Anterior cingulate cortex (tissue), 58 donors: ENCODE measurements at places on chromosomes 5 and 9.

- DNase-seq: no peak
Measured at GRCh38 chr9:6716766-6717165, 41.0 kb upstream of the KDM4C start.

DNA sequence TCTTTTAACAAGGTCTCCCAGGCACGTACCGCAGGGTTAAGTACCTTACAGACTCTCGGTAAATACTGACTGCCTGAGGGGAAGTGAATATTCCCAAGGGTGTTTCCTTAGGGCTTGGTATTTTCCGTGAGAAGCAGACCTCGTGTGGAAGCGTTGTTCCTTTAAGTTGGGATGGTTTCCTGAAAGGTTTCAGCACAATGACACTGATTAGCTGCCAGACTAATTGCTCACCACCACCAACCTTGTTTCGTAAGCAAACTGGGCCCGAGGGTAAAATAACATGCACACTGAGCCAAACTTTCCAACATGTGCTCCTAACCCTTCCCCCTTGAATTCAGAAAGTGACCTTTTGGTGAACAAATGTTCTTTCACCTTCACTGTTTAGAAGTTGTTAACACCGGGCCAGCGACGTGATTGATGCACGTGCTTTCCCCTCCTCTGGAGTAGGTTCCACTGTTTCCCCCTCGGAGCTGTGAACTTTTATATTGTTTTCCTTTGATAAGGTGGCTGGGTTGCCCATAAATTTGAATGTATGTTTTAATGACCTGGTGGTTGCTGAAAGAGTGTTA, 128.1 kb upstream of the RPS23 start:
- DNase-seq: no peak

DNA sequence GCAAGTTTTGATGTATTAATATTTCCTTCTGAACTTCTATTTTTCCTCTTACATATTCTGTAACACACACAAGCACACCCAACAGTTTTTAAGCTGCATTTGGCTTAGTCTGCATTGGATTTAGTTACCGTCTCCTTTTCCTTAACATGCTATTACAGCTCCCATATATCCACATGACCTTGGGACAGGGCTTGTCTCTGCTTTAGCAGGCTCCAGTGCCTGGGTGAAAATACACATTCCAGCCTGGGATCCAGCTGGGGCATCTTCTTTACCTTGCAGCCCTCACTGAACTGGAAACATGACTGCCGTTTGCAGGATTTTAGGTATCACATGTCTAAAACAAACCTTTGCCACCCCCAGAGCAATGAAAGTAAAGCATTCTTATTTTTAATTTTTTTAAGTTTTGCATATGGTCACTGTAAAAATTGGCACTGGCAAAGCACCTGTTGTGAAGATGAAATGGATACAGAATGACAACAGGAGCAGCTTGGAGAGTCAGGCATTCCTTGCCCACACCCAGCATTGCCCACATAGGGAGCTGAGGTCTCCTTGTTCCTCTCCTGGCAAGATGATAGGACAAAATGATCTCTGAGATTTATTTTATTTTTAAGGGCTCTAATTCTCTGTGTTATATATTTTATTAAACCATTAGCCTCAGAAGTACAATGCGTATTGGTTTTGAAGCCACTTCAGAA, 4.0 kb downstream of the GADD45G start:
- DNase-seq: no peak

DNA sequence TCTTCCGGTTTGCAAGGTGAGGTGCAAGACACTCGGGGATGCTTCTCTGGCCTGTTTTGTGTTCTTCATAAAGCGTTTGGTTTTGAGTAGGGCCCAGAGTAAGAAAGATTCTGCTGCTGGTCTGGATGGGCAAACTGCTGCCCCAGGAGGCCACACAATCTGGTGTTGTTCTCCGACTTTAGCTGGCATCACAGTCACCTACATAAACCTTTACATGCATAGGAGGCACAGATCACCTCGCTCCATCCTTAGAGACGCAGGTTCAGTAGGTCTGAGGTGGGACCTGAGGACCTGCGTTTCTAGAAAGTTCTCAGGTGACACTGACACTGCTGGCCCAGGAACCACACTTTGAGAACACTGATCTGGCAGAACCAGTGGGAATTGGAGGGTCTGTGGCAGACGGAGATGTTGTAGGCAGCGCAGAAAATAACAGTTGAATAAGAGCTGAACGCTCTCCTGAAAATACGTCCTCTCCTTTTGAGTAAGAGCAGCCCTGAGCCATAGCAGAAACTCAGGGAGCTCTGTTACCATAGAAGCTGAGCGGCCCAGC, 3.9 kb upstream of the SLC6A3 start:
- no peak for DNase-seq

- DNase-seq: no peak
Measured at GRCh38 chr5:1792842-1793266, 6.8 kb downstream of the MRPL36 start.

DNA sequence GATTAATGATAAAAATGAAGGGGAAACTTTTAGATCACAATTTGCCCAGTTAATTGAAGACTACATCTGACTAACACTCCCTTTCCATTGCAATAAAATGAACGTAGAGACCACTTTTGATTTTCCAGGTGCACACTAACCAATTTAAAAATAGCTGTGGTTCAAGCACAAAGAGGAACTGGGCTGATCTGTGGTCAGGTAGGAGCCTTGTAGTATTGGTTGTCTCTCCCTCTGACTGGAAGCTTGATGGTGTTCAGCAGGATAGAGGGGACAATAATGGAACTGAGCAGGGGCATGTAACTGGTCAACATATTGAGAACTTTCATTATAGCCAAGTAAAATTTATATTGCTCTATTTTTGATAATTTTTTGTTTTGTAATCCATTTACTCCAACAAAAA, 886.8 kb upstream of the SEMA6A start:
- no peak for DNase-seq

DNA sequence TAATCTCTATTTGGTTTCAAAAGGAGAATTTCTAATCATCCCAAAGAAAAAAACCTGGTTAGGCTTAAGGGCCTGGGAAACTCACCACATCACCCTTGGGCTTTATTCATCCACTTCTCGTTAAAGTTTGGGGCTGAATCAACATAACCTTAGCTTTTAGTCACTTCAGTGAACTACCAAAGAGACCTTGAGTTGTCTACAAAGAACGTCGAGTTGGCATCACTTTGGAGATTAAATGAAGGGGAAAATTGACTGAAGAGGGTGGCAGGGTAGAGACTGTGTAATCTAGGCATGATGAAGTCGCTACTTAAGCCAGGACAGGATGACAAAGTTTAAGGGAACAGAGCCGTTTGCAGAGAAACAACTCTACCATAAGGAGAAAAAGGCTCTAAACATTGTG, 341.4 kb downstream of the RAB3C start:
- no peak for DNase-seq

- no peak for DNase-seq
Measured at GRCh38 chr5:143229426-143229895, 174.0 kb downstream of the NR3C1 start.

GRCh38 chr9:77956555-77956954, 75.1 kb downstream of the GNAQ start:
- DNase-seq: no peak

GRCh38 chr5:56677690-56678305, 137.6 kb upstream of the MAP3K1 start:
- DNase-seq: no peak

- DNase-seq: no peak
Measured at GRCh38 chr5:140360681-140361479, 886 bp downstream of the SLC4A9 start.

GRCh38 chr5:149865746-149866145, 78.8 kb downstream of the PDE6A start:
- no peak for DNase-seq

DNA sequence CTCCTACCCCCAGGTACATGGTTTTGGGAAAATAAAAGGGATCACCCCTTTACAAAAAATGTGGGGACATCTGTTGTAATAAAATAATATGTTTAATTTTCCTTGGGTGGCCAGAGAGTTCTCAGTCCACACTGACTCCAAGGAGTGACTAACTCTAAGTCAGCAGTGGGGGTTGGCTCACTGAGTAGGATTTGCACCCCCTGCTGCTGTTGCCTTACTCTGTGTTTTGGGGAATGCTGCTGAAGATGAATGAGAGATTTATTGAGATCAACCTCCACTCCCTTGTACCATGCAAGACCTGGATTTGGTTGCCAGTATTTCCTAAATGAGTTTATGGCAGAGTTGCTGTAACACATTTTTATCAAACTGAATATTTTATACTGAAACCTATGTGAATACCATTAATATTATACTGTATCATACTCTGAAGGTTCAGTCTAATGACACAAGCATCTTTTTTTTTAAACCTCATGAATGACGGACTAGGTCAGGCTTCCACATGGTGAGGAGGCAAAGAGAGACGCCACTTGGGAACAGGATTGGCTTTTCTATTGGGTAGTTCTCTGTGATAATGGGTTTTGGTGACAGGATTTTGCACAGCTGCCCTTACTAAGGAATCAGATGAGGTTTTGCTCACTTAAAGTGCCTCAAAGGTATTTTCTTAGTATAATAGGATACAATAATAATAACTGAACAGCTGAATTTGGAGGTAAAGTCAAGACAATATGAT, 121.3 kb upstream of the OSMR start:
- DNase-seq: no peak

DNA sequence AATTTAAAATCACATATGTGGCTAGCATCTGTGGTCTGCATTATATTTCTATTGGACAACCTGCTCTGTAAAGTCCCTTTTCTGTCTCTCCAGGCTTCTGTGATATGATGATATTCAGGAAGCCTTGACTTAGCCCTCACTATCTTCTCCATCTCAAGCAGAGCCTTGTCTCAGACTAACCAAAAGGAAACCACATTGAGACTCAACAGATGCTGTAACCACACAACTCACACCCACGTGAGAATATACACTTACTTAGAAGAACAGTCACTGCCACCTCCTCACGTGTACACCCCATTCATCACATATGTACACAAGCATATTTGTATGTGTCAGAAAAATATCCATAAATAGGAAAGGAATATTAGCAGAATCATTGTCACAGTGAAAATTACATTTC, 33.6 kb downstream of the HTR4 start:
- DNase-seq: no peak

GRCh38 chr5:172901012-172901780, 58.0 kb upstream of the RPL26L1 start:
- no peak for DNase-seq

DNA sequence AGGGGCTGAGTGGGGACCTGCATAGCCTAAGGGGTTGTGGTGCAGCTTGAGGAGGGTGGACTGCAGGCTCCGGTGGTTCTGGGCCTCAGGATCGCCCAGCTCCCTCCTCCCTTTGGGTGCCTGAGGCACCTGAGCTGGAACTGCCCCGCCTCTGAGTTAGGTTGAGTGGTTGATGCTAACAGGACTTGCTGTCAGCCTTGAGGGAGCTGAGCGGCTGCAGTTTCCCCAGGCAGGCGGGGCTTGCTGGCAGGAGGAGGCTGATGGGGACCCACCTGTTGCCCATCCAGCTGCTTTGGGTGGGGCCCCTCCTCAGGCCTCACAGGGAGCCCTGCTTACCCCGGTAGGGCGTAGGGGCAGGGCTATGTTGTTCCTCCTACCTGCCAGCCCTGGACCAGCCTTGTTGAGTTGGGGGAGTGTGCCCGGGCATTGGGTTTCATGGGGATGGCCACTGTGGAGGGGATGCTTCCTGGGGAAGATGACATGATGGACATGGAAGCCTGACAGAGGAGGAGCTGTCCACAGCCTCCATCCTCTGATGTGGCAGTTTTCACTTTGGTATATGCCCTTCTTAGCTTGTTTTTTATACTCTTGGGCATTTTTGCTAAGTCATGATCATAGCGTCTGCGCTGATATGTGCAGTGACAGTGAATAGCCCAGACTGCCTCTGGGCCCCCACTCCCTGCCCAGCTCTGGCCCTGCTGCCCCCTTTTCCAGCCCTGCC, 14.3 kb downstream of the WNK2 start:
- DNase-seq: no peak

- DNase-seq: no peak
Measured at GRCh38 chr5:155276231-155276630, 262.7 kb downstream of the KIF4B start.

DNA sequence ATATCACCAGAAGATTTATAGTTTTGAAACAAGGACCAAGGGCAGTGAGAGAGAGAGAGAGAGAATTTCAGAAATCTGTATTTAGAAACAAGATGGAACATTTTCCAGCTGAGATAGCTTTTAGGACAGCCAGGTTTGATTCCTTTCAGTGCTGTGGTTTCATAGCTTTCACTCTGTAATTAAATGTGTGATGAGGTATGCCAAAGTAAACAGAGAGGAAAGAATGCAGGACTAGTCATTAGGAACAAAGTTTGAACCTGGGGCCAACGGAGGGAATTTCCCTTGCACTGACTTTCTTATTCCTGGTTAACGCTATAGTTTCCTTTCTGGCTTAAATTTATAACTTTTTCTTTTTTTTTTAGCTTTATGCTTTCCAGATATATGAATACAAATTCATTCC, 10.0 kb upstream of the CCL28 start:
- DNase-seq: no peak

- no peak for DNase-seq
Measured at GRCh38 chr9:137975936-137976565, 98.5 kb downstream of the CACNA1B start.

DNA sequence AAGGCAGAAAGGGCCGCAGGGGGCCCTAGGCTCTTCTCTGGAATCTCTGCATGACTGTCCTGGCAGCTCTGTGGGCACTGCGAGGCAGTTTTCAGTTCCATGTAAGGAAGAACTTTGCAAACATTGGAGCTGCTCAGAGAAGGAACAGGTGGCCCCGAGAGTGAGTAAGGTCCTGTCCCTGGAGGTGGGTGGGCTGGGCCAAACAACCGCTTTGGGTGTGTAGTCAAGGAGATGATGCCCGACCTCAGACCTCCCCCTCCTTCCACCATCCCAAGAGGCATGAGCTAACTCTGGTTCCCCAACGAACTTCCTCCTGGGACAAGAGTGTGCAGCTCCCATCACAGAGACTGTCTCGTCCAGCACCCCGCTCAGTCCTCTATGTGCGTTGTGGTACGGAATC, 20.5 kb downstream of the CSF1R start:
- no peak for DNase-seq
